ENCODE measurements at places on chromosomes 13 and 19. TPM values are rescaled to one million over a fixed set of nuclear protein-coding genes. Genes with fewer than 3 reads are reported as not detected.

DNA sequence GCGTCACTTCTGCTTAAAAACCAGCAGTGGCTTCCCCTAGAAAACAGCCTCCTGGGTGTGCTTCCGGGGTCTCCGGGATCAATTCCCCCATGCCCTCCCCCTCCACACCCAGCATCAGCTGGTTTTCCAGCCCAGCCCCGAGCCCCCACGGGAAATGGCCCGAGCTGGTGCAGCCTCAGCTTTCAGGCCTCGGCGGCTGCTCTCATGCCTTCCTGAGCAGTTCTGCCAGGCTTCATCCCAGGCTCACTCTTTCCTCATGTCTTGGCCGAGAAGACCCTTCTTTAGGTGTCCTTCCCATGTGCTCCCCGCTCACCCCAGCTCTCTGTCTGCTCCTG is 103.1 kb upstream of the RNF113B start:
- no peak for DNase-seq

DNA sequence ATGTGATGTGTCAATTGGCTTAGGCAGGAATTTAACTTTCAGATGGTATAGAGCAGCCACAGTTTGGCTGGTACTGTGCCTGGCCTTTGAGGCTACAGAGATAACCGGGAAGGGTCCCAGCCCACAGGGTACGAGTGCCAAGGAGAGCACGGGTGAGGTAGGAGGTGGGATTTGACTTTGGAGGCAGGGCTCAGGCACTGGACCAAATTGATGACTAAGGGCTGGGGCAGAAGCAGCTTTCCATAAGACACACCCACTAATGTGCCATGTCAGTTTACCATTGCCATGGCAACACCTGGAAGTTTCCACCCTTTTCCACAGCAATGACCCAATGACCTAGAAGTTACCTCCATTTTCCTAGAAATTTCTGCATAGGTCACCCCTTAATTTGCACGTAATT is 466.2 kb downstream of the TSHZ3 start:
- no peak for DNase-seq

DNA sequence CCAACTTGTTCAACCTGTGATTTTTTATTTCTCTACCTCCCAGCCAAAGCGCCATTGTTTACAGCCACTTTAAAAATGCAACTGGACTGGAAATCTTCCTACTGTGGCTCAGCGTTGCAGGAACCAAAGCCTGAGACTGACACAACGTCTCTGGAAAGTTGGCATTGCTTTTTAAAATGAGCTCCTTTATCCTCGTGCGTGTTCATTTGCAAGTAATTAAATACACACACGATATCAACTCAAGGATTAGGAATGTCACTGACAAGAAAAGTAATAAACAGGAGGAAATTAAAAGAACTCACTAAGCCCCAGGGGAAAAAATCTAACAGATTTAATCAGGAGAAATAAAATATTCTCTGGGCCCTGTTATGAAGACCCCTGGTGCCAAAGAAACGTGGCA is 184.6 kb upstream of the IRS2 start:
- no peak for DNase-seq

DNA sequence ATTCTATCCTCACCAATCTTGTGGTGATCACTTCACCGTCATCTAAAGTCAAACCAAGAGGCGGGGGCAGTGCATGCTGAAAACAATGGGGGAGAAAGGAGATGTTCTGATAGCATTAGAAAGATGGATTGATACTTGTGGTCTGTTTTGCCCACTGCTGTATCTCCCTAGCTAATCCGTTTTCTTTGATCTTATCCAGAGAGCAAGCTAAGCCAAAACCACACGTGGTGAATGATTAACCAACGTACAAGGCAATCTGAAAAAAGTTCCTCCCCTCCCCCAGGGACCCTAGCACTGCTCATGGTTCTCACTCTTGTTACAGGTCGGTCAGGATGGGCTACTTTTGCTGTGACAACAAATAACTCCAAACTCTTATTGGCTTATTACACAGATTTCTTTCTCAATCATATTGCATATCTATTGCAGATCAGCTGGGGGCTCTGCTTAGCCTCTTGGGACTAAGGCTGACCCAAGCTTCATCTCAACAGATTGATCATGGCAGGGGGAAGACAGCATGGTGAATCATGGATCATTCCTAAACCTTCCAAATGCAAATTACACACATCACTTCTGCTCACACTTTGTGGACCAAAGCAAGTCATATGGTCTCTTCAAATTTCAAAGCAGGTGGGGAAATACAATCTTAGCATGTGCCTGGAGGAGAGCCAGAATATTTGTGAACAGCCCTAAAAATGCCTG is 11.9 kb upstream of the C13orf42 start:
- DNase-seq: peak; percentile 14

- peak; percentile 51 for DNase-seq
Measured at GRCh38 chr19:36604656-36605100, 435 bp upstream of the ZNF382 start.

DNA sequence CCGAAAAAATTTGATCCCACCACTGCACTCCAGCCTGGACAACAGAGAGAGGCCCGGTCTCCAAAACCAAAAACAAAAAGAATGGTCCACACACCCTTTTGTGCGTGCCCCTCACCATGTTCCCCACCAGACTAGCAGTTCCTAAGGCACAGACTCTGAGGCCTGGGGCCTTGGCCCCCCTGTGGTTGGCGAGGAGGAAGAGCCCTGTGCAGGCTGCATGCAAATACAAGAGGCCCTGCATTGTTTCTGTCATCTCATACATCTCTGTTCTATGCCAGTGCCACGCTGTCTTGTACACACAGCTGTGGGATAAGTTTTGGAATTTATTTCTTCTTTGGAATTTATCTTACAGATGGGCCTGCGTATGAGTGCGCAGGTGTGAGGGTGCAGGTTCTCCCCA is 4.7 kb upstream of the YJEFN3 start:
- no peak for DNase-seq

- no peak for DNase-seq
Measured at GRCh38 chr13:93714171-93714570, 487.6 kb downstream of the GPC6 start.

GRCh38 chr19:32287811-32288227 is 57.6 kb upstream of the ZNF507 start:
- DNase-seq: peak; percentile 58

DNA sequence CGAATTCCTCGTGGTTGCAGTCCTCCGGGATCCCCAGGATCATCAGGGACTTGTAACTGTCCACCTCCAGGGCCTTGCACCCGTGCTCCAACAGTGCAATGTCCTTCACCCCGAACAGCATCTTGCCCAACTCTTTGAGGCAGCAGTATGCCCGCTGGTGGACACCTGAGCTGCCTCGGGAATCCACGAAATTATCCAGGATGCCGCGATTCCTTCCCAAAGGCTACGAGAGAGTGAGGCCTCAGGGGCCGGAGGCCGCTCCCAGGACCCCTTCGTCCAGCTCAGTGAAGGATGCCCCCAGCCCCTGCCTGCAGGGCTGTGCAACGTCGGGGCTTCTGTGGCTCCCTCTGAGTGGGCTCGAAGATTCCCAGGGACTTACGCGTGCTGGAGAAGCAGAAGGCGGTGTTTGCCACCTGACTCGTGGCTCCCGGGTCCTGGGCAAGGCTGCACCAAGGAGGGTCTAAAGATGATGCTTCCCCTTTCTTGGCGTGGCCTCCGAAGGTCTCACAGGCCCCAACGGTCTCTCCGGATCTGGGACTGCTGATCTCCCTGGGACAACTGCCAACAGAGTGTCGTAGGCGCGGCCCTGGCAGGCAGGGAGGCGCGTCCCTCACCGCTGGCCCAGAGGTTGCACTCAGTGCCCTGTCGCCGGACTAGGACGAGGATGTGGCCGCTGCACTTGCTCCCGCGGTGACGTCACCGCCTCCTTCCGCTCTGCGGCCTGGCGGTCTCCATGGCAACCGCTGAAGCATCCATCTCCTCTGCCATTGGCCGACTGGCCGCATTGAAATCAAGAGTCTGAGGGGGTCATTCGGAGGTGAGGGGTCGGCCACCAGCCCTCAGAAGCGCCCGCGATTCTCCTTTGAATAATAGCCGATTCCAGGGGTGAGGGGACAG is at the start of gene PNMA8C:
PNMA8C (minus strand) TSS at position 698 of the 897 bp plus-strand sequence; CDS start at position 121, 577 bp downstream.
- peak; percentile 50 for DNase-seq

DNA sequence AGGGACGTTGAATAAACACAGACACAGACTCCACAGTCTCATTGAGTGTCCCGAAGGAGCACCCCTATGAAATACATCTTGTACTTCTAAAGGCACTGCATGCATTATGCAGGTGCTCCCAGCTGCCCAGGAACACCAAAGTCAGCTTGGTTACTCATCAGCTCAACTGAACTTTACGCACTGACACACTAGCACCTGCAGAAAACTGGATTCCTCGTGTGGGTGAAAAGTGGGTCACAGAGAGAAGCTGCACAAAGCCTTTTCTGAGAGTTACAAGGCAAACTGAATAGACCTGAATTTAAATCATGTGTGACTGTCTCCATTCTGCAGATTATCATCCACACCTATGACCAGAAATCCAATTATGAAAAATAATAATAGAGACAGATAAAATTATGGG is 527.5 kb upstream of the NBEA start:
- DNase-seq: no peak

GRCh38 chr13:100630555-100630954 is 42.0 kb upstream of the GGACT start:
- no peak for DNase-seq

DNA sequence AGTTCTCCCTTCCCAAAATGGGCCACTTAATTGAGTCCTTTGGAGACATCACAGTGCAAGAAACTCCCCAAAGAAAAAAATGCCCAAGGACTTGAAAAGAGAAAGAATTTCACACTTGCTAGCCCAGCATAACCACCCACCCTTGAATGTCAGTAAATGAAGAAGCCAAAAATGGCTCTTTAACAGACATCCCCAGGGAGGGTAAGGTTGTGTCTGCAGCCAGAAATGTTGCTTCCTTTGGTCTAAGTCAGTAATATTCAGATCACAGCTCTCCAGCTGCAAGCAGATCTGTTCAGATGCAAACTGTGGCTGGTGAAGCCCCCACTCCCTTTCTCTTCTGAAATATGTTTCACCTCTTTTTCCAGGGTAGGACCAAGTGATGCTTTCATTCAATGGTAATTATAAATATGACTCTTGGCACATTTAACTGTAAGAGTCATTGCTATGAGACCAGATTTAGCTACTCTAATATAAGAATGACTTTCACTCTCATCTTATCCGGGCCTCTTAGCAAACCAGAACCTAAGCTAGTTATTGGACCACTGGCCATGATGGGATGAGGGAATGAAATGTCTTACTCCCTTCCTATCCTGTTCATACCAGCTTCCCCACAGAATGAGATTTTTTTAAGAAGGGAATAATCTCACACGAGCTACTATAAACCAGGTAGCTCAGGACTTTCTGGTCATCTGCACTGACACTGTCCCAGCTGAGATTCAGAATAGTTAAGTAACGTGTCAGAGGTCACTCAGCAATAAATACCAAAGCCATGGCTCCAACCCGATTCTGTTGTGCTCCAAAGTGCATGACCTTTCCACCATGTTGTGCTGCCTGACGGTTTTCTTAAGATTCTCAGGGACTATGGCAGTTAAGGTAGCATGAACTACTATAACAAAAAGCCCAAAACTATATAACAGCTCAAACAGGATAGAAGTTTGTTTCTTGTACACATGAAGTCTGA is 234.1 kb downstream of the FOXO1 start:
- DNase-seq: no peak

- DNase-seq: peak; percentile 55
Measured at GRCh38 chr19:17671906-17672305, 16.2 kb downstream of the UNC13A start.

DNA sequence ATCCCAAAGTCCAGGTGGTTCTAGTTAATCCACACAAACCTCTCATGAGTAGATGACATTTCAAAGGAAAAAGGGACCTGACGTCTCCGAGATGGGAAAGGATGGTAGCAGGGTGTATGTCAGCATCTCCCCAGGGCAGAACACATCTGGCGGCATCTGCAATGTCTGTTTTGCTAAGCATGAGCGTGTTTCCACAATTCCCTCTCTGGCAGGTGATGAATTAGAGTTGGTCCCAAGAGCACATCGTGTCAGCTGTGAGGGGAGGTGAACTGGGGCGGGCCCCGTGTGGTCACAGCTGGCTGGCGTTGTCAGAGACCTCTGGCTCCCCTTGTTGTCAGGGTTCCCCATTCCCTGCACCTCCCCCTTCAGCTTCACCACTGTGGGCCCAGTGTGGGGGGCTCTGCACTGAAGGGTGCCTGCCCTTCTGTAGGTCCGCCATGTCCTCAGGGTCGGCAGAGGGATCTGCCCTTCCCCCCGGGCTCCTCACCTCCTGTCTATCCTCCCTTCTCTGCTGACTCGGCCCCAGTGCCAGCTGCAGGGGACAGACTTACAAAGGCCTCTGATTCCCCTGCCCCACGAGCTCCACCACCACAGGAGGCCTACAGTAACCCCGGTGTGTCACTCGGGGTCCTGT is 58.2 kb downstream of the CDADC1 start:
- no peak for DNase-seq

- DNase-seq: no peak
Measured at GRCh38 chr19:8377598-8377997, 12.6 kb upstream of the RAB11B start.

DNA sequence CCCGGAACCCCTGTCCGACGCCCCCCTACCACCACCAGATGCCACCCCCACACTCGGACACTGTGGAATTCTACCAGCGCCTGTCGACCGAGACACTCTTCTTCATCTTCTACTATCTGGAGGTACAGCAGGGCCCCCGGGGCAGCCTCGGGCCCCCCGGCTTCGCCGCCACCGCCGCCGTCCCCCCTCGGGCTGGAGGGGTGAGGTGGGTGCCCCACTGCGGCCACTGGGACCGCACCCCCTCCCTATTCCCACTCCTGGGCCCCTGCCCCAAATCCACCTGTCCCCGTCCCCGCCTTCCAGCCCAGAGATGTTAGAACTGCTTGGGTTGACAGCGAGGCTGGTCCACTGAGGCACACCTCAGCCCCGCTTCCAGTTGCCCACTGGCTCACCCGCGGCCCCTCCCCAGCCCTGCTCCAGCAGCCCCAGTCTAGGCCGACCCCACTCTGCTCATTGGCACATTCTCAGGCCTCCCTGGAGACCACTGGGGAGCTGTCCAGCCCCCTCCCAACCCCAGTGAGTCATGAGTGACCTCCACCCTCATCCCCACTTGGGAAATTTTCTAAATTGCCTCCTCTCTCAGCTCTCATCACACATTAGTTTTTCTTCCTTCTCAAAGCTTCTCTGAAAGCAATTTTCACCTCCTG is 6.5 kb downstream of the LENG1 start:
- no peak for DNase-seq

DNA sequence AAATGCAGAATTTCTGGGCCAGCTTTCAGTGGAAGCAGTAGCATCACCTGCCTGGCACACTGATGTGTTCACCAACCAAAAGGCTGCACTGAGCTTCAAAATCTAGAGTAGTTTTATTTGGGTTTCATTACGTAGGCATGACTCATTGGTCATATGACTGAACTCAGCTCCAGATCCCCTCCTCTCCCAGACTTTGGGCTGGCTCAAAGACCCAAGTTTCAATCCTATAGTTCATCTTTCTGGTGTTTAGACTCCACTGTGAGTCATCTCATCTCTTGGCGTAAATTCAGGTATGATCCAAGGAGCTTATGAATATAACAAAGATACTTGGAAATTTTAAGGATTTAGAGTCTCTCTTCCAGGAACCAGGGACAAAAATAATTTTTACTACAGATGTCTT is 17.7 kb downstream of the ZMYM5 start:
- DNase-seq: peak; percentile 90

CRB3 gene
- not detected for total RNA-seq

PSG11 gene
- total RNA-seq: not detected

MBD3L3 gene
- not detected for total RNA-seq

FFAR1 gene
- total RNA-seq: not detected

RASIP1 gene
- 1.9 TPM for total RNA-seq

ZSCAN5A gene
- 8.9 TPM for total RNA-seq

CYP2S1 gene
- total RNA-seq: 10.3 TPM

CCDC70 gene
- not detected for total RNA-seq
